Smooth muscle cell of trachea (primary cell): ENCODE measurements at places on chromosomes 2 and 18. TPM values are rescaled to one million over a fixed set of nuclear protein-coding genes. Genes with fewer than 3 reads are reported as not detected.

The HOXD13 gene
- not detected in 2 replicates for total RNA-seq

The GALNT5 gene
- total RNA-seq: 62.3 and 81.0 TPM in 2 replicates

The REG3A gene
- total RNA-seq: not detected in 2 replicates

The C1GALT1C1L gene
- 0.50 and 1.0 TPM in 2 replicates for total RNA-seq

The FBLN7 gene
- 0.17 and 0.29 TPM in 2 replicates for total RNA-seq

The PPM1G gene
- total RNA-seq: 52.3 and 72.1 TPM in 2 replicates

The SOX11 gene
- total RNA-seq: under 0.01 TPM in 1 of 2 replicates, not detected in the other

The C2orf15 gene
- not detected in 2 replicates for total RNA-seq

The ZNF532 gene
- 51.4 and 60.4 TPM in 2 replicates for total RNA-seq

The ATP6V1B1 gene
- total RNA-seq: 0.58 and 1.7 TPM in 2 replicates

The CLEC4F gene
- total RNA-seq: not detected in 2 replicates

The HIBCH gene
- 21.3 and 30.0 TPM in 2 replicates for total RNA-seq

The CDH20 gene
- total RNA-seq: not detected in 2 replicates

The LIMS2 gene
- 0.44 and 2.3 TPM in 2 replicates for total RNA-seq

The CAVIN2 gene
- total RNA-seq: 21.0 and 22.8 TPM in 2 replicates

The CAPN14 gene
- 0.33 and 0.58 TPM in 2 replicates for total RNA-seq

The IL1F10 gene
- total RNA-seq: not detected in 2 replicates

The SNTG2 gene
- not detected in 2 replicates for total RNA-seq
